D341Med (cell line): ENCODE measurements at places on chromosomes 1 and 21.

DNA sequence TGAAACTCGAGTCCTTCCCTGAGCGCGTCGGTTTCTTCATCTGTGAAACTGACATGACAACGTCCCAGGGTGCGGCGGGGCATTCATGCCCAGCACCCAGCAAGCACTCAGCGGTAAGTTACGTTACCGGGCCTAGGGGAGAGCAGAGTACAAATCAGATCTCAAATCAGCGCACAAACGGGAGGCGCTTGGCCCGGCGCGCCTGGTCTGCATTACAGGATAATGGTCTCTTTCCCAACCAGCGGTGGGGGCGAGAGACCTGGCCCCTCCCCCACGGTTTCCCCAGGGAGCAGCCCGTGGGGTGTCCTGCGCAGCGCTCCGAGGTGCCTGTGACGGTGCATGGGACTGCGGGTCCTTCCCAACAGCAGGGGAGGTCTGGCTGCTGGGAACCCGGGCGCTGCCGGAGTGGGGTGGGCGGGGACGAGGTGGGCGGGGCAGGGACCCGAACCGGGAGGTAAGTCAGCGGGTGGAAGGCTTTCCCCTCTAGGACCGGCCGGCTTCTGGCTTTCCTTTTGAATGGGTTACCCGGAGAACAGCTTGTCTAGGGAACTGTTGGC lies 1.0 kb downstream of the TMEM51 start:
- DNase-seq = no peak

DNA sequence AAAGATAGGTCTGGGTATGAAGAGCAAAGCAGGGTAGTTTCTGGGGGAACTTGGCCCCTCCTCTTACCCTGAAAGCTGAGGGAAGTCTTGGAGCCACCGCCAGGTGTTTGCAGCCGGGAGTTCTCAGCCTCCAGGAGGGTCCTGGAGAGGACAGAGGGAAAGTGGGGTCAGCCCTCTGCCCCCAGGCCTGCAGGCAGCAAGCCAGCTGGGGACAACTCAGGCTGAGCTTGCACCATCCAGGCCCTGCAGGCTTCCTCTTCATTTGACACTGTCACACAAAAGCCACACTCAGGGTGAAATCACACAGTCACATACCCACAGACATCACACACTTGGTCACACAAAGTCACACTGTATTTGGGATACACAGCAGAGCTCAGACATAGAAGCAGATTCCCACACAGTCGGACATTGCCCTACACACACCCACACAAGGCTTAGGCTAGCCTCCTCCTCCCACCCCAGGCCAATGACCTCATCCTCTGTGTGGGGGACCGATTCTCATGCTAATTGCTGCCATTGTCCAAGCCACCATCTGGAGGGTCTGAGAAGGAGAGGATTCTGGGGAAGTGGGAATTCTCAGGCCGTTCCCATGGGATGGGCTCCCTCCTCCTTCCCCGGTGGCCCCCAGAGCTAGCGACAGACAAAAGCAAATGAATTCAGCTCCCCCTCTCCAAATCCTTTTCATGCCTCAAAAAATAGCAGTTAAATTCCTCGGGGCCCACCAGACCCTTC lies 3.7 kb downstream of the NES start:
- no peak for DNase-seq

GRCh38 chr1:207219979-207220889 lies 101.2 kb upstream of the CD55 start:
- no peak for DNase-seq

- peak; percentile 75 for DNase-seq
These were observed 25.1 kb upstream of the LRRC47 start for GRCh38 chr1:3821447-3821846.

- no peak for DNase-seq
These were observed 52.2 kb downstream of the DMRTB1 start for GRCh38 chr1:53511323-53511932.

DNA sequence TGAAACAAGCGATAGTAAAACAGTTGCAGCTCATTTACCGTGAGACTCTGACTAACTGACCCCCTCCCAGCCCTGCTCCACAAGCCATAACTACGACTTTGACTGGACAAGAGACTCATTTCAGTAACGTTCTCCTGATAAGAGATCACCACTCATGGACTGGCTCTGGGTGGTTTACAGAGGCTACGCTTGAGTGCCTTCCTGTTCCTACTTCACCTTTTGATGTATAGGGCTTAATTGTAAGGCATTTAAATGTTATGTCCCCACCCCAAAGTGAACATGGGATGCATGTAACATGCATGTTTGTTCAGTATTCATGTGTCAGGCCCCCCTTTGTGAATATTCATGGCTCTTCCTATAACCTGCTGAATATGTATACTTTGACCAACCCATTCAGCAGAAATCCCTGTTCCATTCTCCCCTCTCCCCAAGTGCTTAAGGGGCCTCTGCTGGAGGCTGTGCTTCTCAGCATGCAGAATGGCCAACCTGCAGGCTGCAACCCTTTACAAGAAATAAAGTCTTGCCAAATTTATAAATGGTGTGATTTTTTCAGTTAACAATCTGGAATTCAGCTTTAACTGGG lies 50.7 kb upstream of the SPOCD1 start:
- DNase-seq = no peak

- no peak for DNase-seq
These were observed 340.6 kb downstream of the ZNF326 start for GRCh38 chr1:90335558-90335957.

GRCh38 chr1:226579781-226580323 lies 31.3 kb downstream of the STUM start:
- no peak for DNase-seq

- DNase-seq = no peak
These were observed 43.8 kb upstream of the PBX1 start for GRCh38 chr1:164515231-164515630.

DNA sequence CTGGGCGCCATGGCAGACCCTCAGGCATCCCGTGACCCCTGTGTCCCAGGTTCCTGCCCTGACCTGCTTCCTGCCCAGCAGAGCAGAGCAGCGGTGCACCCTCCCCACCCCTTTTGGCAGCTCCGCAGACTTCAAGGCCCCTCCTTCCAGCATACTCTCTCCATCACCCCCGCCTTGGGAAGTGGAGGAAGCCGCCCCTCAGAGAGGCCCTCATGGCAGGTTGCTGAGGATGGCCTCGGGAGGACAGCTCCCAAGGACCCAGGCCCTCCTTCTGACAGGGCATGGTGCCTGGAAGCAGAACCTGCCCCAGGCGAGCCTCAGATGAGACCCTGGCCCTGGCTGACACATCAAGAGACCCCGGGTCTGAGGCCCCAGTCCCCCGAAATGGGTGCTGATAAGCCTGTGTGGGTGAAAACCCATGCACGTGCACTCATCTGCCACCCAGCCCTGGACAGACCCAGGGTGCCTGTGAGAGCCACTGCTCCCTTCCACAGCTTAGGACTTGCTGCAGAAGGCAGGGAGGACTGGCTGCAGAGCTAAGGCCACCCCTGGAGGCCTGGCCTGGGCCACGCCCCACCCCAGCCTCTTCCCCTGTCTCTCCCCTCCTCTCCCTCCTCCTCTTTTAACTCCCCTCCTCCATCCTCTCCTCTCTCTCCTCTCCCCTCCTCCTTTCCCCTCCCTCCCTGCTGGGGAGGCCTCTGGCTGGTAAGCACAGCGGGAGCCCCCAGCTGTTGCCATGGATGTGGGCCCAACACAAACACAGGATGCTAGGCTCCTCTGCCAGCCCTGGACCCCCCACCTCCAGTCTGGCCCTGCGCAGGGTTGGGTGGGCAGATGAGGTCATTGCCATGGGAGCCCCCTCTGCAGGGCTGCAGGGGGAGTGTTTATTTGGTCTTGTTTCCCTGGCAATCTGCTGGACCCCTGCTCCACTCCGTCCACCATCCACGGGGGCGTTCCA lies 33.7 kb downstream of the WNT9A start:
- no peak for DNase-seq

DNA sequence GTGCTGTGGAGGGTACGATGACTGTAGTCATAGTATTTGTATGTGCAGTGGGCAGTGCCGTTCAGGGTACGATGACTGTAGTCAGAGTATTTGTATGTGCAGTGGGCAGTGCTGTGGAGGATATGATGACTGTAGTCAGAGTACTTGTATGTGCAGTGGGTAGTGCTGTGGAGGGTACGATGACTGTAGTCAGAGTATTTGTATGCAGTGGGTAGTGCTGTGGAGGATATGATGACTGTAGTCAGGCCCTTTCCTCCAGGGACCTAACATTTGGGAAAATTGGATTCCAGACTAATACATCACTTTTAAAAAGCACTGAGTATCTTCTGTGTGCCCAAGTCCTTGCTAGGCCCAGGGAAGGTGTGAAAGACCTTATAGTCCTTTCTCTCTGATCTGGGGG lies 2.9 kb downstream of the ZNF672 start:
- DNase-seq = no peak

DNA sequence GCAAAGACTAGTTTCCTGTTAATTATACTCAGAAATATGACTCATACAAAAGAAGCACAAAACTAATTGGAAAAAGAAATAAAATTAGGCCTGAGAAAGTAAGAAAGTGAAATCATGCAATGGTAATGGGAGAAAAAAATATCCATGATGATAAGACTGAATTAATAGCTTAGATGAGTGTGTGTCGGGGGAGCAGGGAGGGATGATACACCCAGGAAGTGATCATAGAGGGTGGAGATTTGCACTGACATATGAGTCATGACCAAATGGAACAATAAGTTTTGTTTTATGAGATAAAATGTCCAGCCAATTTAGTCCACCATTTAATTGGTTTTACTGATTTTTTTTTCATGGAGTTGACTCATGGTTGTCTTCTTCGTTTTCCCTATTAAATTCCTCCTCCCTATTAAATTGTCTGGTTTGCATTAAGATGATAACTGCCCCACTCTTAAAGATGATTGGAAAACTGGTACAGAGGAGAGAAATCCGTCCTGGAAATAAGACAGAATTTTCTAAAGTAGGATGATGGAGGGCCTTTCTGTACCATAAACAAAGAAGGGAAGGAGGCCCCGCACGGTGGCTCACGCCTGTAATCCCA lies 111.7 kb upstream of the KCNJ6 start:
- no peak for DNase-seq

DNA sequence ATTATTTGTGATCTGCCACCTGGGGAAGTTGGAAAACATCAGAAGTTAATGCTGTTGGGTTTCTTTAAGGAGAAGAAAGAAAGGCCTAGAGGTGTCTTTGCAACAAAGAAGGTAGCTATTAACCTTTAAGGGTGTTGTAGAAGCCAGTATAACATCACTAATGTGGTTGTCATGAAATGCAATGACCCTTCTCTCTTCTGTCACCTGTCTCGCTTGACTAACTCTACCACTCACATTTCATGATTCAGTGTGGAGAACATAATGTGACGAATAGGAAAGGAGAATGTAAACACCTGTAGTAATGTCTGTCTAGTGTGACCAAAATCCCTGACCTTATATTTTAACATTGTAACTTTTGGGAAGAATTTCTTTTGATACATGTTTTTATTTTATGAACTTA lies 211.7 kb upstream of the UBE2U start:
- no peak for DNase-seq

- no peak for DNase-seq
These were observed 29.8 kb downstream of the WDR3 start for GRCh38 chr1:117959364-117959763.

DNA sequence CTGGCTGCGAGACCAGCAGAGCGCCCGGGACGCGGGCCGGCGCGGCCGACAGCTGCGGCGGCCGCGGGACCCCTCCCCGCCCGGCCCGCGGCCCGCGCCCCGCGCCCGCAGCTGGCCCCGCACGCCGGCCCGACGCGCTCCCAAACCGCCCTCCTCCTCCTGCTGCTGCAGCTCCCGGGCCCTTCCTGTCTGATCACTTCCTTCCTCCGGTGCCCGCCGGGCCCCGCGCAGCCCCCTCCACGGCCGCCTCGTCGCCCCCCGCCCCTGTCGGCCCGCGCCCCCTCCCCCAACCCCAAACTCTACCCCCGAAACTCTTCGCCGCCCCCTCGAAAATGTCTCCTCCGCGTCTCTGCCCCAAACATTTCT lies 594 bp downstream of the LUZP1 start:
- DNase-seq = peak; percentile 76

DNA sequence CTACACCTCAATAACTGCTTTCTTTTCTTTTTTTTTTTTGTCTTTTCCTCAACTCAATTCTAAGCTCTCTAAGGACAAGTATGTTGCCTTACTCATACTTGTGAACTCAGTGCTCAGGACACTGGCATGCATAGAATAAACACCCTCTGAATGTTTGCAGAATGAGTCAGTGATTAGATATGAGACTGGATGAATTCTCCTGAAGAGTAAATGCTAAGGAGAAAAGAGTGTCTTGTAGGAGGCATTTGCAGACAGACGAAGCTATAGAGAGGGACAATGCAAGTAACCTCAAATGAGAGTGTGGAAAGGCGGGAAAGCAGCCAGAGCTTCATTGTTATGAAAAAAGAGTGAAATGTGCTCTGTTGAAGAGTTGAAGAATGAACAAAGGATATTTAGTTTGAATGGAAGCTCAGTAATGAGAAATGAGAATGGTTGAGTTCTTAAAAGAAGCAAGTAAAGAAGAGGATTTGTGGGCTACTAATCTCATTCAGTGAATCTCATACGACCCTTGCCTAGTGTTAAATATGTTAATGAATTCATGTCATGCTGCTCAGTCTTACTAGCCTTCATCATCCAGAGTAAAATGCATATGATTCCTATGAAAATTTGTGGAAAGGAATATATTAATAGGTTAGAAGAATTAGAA lies 166.1 kb upstream of the DPYD start:
- DNase-seq = no peak

GRCh38 chr1:64493831-64494230 lies 23.9 kb downstream of the CACHD1 start:
- DNase-seq = no peak

GRCh38 chr1:88890791-88891317 lies 513 bp downstream of the GTF2B start:
- DNase-seq = peak; percentile 41

DNA sequence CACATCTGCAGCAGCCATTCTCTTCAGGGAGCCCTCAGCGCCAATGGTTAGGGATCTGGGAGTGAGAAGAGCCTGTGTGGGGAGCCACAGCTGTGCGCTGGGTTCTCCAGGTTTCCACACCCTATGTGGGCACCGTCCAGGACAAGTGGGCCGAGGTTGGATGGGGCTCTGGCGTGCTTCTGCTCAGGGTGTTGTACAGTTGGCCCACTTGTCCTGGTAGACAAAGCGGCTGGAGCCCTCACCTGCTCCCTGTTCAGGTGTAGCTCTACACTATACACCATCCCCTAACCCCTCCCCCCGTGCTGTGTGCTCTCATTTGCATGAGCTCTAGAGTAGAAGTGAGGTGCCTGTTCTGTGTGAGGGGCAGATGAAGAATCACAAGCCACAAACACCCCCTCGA lies 12.2 kb downstream of the SH3BP5L start:
- DNase-seq = no peak

DNA sequence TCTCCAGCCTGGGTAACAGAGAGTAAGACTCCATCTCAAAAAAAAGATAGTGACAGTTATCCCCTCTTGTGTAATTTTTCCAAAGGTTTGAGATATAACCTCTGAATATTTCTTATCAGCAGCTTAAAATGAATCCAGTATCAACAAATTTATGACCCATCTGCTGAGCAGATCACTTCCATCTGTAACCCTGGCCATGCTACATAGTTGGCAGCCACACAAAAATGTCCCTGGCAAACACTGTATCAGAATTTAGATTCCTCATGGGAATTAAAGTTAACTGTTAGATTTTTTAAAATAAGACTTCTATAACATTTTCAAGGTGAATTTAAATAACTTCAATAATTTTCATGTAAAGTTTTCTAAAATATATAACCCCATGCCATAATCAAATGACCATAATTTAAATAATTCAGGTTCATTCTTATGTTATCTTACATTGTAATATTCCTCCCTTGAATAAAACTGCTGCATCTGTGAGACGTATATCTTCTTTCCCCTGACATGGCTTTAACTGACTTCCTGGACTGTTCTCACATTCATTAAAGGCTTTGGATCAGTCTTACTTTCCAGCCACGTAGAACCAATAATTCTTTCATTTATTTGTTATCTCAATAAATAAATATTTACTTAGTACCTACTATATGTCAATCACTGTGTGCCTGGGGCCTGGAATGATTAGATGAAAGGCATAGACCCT lies 5.3 kb upstream of the PRPF38B start:
- no peak for DNase-seq
